ENCODE measurements at places on chromosomes 13 and 19.

DNA sequence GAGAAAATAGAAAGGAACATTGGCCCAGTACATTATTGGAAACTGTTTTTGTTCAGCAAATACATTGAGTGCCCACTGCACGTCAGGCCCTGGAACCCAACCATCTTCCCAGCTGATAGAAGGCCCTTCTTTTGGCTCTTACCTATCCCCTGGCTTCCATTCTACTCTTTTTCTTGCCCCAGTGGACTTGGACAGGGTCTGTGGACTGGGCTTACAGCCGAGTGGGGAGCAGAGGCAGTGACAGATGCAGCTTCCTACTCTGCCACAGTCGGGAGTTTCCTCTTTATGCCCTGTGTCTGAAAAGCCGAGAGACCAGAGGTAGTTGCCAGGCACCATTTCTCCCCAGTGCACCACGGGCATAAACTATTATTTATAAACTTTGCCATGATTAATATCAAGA is 70.4 kb downstream of the ARHGAP35 start:
- DNase-seq = no peak

GRCh38 chr13:111629926-111630325 is 309.5 kb downstream of the TEX29 start:
- peak; percentile 75 for DNase-seq

DNA sequence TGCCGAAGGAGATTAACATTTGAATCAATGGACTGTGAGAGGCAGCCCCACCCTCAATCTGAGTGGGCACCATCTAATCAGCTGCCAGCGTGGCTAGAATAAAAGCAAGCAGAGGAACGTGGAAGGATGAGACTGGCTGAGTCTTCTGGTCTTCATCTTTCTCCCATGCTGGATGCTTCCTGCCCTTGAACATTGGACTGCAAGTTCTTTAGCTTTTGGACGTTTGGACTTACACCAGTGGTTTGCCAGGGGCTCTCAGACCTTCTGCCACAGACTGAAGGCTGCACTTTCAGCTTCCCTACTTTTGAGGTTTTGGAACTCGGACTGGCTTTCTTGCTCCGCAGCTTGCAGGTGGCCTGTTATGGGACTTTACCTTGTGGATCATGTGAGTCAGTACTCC is 14.7 kb downstream of the NHLRC3 start:
- DNase-seq = no peak

- no peak for DNase-seq
Observed at GRCh38 chr19:30155381-30156200, 213.6 kb downstream of the URI1 start.

- DNase-seq = no peak
Observed at GRCh38 chr13:100240109-100240779, 151.4 kb downstream of the PCCA start.

GRCh38 chr13:79659121-79659521 is 178.2 kb downstream of the NDFIP2 start:
- DNase-seq = peak; percentile 49

DNA sequence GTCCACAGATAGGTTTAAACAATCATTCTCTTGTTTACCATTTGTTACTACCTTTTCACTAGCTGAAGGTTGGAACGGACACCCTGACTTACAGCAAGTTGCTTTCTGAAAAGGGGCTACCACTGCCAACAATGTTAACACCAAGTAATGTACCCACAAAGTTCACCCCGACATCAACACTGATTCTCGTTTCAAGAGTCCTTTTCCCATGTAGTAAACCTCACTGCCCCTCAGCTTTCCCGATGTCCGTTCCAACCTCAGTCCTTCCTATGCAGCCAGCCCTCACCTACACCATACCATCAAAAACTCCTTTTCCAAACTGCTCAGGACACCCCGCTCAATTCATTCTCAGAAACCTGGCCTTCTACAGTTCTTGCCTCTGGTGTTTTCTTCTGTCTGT is 29.0 kb downstream of the PEG3 start:
- DNase-seq = no peak

- DNase-seq = no peak
Observed at GRCh38 chr13:22777207-22777606, 403.6 kb upstream of the SGCG start.

GRCh38 chr13:76016799-76017400 is 380.8 kb downstream of the LMO7 start:
- no peak for DNase-seq

DNA sequence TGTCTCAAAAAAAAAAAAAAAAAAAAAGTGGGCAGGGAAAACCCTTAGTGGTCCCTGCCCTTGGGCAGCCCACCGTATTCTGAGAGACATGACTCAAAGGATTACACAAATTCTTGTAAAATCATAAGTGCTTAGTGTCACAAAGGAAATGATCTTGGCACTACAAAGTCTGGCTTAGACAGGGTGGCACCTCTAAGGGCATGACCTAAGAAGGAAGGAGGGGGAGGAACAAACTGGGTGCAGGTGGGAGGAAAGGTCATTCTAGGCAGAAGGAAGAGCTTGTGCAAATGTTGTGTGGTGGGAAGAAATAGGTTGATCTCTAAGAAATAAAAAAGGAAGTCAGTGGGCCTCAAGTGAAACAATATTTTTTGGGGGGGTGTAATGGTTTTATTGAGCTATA is 10.4 kb downstream of the PNPLA6 start:
- no peak for DNase-seq

DNA sequence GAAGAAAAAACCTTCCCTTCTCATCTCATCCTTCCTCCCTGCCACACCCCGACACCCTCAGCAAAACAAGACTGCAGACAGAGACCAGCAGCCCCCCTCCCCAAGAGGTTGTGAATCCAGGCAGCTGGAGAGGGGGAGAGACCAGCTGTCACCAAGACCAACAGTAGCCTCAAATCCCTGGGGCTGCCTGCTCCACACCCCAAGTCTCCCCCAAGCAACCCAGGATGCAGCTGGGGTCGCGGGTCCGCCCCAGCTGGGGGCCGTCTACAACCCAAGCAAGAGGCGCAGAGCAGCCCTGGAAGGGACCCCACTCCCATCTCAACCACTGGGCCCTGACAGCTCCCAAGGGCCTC is 7.1 kb downstream of the KLF16 start:
- peak; percentile 84 for DNase-seq

DNA sequence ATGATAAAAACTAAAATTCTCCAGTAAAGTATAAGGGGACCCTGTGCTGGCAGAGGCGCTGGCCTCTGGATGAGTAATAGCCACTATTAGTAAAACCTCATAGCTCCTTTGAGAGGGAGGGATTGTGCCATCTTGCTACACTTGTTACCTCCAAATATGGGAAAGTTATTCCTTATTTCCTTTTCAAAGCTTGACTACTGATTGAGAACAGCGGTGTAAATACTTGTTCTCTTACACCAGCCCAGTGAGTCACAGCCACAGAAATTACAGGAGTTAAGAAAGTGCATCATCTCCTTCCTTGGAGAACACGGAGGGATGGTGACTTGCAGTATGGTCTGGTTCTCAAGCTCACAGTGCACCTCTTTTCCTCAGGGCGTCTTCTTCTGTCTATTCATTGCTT is 379.0 kb downstream of the EFNB2 start:
- DNase-seq = no peak

GRCh38 chr19:15666883-15667282 is 6.0 kb upstream of the CYP4F12 start:
- no peak for DNase-seq

DNA sequence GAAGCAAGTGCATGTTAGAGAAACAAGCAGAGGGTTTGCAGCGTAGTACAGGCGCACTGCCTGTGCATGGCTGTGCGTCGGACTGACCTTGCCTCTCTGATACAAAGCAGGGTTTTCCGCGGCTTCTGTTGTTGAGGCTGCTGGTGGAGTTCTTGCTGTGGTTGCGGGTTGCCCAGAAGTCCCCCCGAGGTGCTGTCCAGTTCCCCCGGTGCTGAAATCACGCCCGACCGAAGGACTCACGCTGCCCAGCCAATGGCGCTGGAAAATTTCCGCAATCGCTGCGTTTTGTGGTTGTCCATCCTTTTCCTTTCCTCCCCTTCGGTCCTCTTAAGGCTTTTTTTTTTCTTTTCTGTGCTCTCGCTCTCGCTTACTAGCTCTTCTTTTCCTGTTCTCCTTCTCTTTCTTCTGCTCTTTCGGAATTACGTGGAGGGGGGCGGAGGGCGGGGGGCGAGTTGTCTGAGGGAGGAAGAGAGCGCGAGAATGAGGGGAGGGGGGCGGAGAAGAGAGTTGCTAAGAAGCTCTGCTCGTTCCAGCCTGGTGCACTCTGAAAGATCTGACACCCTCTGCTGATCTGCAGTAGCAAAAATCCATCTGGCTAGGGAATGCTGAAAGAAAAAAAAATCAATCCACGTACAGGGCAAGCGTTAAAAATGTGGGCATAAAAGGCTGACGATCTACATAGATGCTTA is at the start of gene SLITRK1:
Gene SLITRK1 (minus strand): TSS at position 558 of the 689 bp plus-strand sequence. CDS start 967 bp downstream, outside the sequence.
- peak; percentile 92 for DNase-seq

DNA sequence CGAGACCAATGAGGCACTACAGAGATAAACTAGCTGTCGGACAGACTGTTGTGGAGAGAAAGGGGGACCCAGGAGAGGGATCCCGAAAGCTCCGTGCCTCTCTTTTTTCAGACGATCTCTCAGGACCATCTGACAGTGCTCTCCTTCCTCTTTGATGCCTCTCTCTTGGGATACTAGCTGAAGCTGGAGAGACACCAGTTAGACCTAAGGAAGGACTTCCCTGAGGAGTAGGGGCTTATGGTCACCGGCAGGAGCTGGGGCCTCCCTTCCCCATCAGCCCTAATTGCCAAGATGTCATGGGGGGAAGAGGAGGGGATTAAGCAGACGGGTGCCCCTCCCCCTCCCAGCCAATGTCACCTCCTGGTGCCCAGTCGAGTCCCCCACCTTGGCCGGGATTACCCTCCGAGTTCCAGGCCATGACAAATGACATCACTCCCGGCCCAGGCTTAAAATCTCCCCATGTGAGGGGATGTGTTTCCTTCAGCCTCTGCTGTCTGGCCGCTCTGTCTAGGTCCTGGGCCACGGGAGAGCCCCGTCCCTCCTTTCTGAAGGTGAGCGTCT is at the start of gene CRX:
Gene CRX (plus strand): TSS at position 478 of the 561 bp plus-strand sequence. CDS start 12,507 bp downstream, outside the sequence.
- DNase-seq = no peak

- peak; percentile 98 for DNase-seq
Observed at GRCh38 chr19:55407800-55408532, 378 bp upstream of the UBE2S start.

- no peak for DNase-seq
Observed at GRCh38 chr13:51704399-51705313, 99.3 kb downstream of the DHRS12 start.

GRCh38 chr13:38636761-38637160 is 50.1 kb upstream of the FREM2 start:
- DNase-seq = no peak

DNA sequence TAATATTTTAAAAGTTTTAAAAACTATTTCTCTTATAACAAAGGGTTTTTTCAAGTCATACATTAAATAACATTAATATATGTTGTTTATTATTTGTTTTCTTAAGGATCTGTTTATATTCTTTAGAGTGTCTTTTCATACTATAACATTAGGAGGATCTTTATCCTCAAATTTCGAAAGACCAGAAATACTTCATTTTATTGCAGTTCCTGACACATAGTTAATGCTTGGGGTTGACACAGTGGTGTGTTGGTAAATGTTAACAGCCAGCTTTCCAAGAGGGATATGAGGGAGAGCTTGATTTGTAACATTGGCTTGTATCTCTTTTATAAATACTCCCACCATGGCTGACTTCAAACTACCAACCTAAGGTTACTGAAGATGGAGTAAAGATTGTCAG is 126.6 kb upstream of the KLF5 start:
- no peak for DNase-seq

- no peak for DNase-seq
Observed at GRCh38 chr13:65875031-65875430, 1355.1 kb downstream of the PCDH9 start.

GRCh38 chr13:110929104-110929777 is 14.4 kb upstream of the ANKRD10 start:
- DNase-seq = no peak

DNA sequence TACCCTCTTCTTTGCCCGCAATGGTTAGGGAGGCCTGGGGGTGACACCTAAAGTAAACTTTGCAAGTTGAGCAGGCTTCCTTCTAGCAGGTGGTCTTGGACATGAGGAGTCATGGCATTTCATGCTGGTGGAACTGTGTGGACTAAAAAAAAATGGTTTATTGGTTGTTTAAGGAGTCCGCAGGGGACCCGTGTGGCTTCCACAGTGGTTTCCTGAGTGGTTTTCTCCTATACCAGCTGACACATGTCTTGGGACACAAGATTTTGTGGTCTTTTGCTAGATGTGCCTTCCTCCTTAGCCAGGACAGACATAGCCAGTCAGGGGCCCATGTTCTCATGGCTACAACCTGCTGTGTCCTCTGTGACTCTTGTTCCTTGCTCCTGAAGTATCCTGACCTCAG is 1.5 kb downstream of the ZNF543 start:
- no peak for DNase-seq

DNA sequence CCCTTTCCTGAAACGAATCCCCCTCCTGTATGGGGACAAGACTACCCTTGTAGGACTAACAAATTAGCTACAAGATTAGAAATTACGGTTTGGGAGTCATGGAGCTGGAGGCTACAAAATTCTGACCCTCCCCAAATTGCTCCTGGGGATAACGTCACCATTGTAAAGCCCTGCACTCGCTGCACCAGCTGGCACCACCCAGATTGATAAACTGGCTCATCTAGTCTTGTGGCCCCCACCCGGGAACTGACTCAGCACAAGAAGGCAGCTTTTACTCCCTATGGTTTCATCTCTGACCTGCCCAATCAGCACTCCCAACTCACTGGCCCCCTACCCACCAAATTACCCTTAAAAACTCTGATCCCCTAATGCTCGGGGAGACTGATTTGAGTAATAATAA is 150.6 kb upstream of the TSC22D1 start:
- DNase-seq = no peak

- no peak for DNase-seq
Observed at GRCh38 chr13:67696775-67697174, 466.6 kb upstream of the PCDH9 start.

GRCh38 chr19:15551293-15552004 is 43.1 kb downstream of the CYP4F22 start:
- peak; percentile 39 for DNase-seq

- DNase-seq = peak; percentile 34
Observed at GRCh38 chr19:336067-336614, 8.5 kb downstream of the MIER2 start.

DNA sequence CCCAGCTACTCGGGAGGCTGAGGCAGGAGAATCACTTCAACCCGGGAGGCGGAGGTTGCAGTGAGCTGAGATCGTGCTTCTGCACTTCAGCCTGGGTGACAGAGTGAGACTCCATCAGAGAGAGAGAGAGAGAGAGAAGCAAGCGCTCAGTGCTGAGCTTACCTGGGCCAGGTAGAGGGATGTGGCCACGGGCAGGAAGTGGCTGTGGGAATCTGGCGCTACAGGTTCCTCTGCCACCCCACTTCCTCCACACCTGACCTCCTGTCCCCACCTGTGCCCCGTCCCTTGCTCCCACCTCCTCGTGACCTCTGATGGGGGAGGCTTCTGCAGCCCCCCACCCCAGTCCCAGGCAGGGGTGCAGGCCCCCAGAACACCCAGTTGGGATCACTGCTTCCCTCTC is 1.0 kb upstream of the NCCRP1 start:
- DNase-seq = no peak

DNA sequence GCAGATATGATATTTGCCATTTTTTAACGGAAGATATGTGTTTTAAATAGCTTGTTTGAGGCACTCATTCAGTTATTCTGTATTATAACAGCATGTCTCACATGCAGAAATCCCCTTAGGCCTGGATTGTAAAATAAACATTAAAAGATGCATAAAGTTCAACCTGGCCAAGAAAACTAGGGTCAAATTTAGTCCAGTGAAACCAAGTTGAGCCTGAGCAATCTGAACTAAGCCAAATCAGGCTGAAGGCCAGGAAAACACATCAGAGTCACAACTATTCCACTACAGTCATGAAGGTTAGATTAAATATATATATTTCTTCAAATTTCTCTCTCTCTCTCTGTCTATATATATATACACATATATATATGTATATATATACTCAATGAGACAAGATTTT is 504.8 kb downstream of the SLITRK1 start:
- DNase-seq = no peak
